ENCODE measurements at places on chromosomes 12 and 14. TPM values are rescaled to one million over a fixed set of nuclear protein-coding genes. Genes with fewer than 3 reads are reported as not detected.

- DNase-seq: no peak
These were observed 16.1 kb upstream of the KRT73 start for GRCh38 chr12:52634266-52635056.

DNA sequence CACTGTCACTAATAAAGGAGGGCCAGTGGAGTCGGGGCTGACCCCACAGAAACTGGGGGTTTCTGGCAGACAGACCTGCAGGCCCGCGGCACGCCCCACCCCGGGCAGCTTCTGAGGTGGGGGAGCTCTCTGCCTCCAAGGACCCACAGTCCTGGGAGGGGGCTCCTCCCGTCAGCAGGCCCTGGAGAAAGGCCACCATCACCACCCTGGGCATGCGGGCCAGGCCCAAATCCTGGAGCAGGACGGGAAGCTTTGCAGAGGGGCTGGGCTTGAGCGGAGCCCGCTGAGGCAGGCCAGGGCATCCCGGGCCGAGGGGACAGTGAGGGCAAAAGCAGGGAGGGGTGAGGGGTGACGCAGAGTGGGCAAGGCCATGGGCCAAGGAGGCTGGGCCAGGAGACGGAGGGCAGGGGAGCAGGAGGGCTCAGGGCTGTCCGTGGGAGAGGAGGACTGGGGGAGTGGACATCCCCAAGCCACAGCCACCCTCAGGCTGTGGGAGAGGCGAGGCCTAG is 11.1 kb upstream of the GPR132 start:
- no peak for DNase-seq

The ZBTB42 gene
- 5.5 TPM for total RNA-seq

DNA sequence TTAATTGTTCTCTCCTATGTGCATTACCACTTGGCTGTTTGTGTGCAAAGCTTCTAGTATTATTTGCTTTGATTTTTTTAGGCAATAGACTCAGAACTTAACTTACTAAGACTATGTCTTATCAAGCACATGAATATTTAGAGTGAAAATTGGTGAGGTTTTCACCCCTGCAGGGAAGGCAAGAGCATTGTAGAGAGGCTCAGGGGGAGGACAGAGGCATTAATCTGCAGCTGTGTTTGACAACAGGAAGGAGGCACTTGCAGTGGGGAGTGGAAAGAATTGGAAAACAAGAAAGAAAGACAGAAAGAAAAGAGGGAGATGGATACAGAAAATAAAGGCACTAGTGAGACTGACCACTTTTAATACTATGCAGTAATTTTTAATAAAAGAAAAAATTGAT is 431.6 kb downstream of the PDZRN4 start:
- no peak for DNase-seq

DNA sequence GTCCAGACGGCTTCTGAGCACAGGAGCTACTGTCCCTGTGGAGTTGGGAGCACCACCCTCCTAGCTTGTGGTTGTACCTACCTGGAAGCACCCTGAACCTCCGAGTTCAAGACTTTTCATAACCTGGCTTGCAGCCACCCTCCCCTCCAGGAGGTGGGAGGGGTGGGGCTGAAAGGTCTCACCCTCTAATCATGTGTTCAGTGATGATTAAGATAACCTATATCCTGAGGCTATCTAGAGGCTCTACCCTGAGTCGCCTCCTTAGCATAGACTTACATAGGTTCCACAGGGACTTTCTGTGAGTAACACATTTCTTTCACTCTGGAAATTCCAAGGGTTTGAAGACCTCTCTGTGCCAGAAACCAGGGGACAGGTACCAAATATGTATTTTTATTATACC is 146.5 kb downstream of the CFAP54 start:
- no peak for DNase-seq

The SDR9C7 gene
- total RNA-seq: not detected

DNA sequence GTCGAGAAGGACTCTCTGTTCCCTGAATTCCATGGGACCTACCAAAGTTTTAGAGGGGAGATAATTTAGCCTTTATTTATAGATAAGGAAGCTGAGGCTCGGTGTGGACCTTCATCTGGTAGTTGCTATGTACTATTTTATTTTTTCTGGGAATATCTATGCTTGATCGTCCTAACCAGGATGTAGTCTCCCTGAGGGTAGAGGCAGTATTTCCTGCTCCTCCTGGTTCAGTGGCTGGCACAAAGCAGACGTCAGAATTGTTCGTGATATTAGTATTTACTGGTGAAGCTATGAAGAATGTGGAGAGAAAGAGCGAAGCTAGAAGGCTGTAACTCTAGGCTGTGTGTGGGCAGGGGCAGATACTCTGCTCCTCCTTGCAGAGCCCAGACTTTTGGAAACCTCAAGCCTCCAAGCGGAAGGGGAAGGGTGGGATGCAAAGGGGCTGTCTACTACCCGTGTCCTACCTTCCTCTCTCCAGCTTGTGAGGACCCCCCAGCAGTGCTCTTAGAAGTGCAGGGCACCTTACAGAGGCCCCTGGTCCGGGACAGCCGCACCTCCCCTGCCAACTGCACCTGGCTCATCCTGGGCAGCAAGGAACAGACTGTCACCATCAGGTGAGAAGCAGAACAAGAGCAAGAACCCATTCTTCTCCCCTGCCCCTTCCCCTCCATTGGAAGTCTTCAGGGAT is 1.4 kb downstream of the LRP10 start:
- DNase-seq: no peak

GRCh38 chr14:60561845-60562746 is 53.1 kb downstream of the SIX6 start:
- DNase-seq: peak; percentile 68

GRCh38 chr14:23077962-23078361 is 17.0 kb downstream of the ACIN1 start:
- DNase-seq: no peak

The C12orf60 gene
- 2.2 TPM for total RNA-seq

The KRT74 gene
- total RNA-seq: not detected

The OR4K15 gene
- total RNA-seq: not detected

DNA sequence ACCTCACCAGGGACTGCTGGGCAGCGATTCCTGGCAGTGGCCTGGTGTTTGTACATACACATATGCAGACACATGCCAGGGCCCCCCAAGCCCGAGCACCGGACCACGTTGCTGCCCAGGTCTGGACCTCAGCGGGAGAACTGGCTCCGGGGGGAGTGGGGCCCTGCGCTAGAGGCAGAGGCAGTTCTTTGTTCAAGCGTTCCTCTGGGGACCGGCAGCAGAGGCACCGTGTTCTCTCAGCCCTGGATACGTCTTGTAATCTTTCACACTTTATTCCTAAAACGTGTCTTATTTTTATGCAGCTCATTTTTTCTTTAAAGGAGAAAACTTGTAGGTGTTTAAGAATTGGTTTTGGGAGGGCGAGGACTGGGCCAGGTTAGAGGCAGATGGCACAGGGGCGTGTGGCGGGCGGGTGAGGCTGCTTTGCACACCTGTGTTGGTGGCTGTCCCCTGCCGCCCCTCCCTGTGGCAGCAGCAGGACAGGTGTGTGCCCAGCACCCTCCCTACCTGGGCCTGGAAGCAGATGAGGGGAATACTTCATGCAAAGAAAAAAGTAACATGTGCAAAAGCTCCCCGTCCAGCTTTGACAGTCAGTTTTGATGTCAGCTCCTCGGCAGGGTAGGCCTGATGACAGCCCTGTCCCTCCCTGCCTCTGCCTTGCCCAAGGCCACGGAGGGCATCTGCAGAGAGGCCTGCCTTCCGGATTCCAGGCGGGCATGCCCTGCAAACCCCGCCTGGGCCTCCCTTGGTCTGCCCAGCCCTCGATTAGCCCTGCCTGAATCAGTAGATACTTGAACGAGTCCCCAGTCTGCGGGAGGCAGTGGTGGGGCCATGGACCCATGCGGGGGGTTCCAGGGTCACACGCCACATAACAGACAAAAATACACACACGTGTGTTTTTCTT is 7.0 kb upstream of the PUS1 start:
- no peak for DNase-seq

The SPX gene
- total RNA-seq: 0.59 TPM

DNA sequence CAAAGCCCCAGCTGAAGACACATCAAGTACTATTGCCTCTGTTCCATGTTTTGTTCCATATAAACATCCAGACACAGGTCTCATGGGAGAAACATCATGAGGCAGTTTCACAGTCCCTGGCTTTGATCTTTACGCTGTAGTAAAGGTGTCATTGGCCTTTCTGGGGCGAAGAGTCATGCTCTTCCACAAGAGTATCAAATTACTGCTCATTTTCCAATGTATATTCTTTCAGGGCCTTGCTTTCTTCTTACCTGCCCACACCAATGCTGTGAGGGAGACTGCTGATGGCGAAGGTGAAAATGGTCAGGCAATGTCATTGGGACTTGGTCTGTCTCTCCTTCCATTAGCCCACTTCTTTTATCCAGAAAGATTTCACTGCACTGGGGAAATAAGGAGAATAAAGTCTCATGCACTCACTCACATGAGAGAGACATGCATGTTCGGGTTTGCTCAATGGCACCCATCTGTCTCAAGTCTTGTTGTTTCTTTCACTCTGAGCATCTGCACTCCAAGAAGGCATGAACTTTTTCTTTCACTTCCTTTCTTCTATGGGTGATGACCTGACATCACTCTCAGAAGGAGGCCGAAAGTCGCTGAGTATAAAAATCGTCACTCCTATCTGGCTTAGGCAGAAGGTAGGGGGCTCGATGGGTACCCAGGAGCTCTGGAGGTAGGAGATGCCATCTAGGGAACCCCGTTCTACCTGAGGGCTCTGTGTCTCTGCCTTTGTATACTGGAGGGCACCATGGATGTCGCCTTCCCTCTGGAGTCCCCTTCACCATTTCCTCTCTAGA is 1.3 kb upstream of the JDP2 start:
- peak; percentile 68 for DNase-seq

The TMEM233 gene
- not detected for total RNA-seq

DNA sequence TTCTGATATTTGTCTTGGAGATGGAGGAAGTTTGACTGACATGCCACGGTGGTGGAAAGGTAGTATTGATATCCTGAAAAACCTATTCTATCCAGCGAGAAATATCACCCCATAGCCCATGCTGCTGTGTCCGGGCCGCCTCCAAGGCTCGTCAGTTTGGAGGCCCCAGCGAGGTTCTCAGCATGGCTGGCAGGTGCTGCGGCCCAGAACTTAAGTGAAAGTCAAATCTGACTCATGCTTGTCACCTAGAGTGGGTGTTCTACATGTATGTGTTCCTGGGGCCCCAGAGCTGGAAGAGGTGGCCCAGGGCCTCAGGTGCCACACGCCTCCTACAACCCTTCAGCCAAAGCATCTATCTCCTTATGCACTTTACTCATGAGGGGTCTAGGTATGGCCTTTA is 92.9 kb downstream of the GCH1 start:
- no peak for DNase-seq

The RDH16 gene
- total RNA-seq: 0.42 TPM

DNA sequence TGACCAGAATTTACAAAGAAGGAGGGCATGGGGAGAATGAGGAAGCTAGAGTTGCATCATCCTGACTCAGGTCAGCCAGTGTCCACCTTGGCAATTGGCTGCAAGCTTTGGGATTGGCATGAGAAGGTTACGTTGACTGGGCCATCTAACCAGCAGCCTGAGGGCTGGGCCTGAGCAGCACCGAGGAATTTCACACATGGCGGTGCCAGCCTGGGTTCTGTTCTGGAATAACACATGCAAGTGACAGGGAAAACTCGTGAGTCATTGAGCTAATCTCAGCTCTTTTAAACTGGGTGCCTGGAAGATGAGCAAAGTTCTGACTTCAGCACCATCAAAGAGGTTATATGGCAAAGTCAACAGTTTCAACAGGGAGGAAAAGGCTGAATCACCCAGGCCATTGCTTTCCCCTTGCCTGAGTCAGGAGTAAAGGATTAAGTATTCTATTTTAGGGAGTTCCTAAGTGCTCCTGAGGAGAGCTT is 543.2 kb upstream of the TBX3 start:
- no peak for DNase-seq

GRCh38 chr12:61043838-61044237 is 1216.4 kb upstream of the USP15 start:
- no peak for DNase-seq

The KRT83 gene
- not detected for total RNA-seq

DNA sequence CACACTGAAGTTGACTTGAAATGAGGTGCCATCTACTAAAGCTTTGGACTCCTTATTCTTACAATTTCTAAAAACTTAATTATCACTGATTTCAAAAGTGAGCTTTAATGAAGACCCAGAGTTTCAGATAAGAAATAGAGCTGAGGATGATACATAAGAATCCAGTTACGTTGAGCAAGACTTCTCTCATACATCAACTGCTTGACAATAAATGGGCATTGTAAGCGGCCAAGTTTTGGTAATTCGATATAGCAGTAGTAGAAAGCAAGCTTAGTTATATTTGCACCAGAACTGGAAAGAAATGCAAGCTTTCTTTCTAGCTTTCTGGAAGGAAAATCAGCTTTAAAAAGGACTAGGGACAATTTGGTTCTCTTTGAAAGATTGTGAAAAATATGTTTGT is 1359.6 kb downstream of the FSCB start:
- DNase-seq: no peak

DNA sequence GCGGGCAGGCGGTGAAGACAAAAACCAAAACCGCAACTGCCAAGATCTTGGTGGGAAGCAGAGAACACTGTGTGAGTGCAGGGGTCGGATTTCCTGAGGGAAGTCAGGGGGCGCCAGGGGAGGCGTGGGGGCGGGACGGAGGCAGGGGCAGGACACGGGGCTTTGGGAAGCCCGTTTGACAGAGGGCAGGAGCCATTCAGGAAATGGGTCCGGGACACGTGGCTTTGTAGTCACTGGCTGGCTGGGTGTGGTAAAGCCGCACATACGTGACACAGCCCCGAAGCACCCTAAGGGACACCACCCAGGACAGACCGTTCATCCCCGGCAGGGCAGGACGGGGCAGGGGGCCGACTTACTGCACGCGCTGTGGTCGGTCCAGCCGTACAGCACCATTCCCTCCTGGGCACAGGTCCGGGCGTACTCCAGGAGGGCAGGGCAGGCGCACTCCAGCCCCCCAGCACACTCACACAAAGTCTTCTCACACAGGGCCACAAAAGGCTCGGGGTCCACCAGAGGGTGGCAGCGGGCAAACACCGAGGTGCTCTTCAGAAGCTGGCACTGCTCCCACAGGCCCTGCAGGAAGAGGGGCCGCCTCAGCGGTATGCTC is 49.4 kb downstream of the VWF start:
- peak; percentile 77 for DNase-seq

DNA sequence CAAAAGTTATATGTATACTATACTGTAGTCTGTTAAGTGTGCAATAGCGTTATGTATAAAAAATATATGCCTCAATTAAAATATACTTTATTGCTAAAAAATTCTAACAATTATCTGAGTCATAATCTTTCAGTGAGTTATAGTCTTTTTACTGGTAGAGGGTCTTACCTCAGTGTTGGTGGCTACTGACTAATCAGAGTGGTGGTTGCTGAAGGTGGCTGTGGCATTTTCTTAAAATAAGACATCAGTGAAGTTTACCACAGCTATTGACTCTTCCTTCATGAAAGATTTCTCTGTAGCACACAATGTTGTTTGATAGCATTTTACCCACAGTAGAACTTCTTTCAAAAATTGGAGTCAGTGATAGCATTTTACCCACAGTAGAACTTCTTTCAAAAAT is 23.4 kb downstream of the POLR3B start:
- no peak for DNase-seq

DNA sequence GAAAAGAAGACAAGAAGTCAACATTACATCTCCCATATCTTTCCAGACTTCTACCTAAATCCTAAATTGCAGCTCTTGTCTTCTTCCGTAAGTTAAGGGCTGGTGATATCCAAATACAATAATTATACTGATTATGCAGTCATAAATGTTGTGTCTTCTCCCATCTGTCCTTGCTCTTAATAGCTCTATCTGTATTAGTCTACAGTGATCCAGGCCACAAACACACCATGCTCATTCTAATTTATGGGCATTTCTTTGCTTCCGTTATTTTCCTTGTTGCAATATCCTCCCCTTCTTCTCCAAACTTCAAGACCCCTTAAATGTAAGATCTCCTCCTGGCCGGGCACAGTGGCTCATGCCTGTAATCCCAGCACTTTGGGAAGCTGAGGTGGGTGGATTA is 3.7 kb upstream of the MDP1 start:
- no peak for DNase-seq

All from activated CD4-positive, alpha-beta T cell treated with anti-CD3 and anti-CD28 coated beads, Interleukin-2, amount 10 ng/mL, durations not matched to agents 24 days and 14 days (primary cell).